Stimulated activated CD4-positive, alpha-beta T cell treated with anti-CD3 and anti-CD28 coated beads, Interleukin-15, amount 100 ng/mL, for 1 hour (primary cell): ENCODE measurements at places on chromosomes 2 and 18.

- no peak for DNase-seq
Measured at GRCh38 chr18:77119851-77120491, 12.6 kb downstream of the MBP start.

GRCh38 chr2:21781962-21782361, 658.2 kb downstream of the TDRD15 start:
- DNase-seq: no peak

GRCh38 chr2:32182667-32183066, 17.0 kb downstream of the SLC30A6 start:
- no peak for DNase-seq

- no peak for DNase-seq
Measured at GRCh38 chr18:66124394-66124793, 373.6 kb downstream of the CDH7 start.

GRCh38 chr18:74836296-74837139, 238.8 kb downstream of the ZNF407 start:
- no peak for DNase-seq

DNA sequence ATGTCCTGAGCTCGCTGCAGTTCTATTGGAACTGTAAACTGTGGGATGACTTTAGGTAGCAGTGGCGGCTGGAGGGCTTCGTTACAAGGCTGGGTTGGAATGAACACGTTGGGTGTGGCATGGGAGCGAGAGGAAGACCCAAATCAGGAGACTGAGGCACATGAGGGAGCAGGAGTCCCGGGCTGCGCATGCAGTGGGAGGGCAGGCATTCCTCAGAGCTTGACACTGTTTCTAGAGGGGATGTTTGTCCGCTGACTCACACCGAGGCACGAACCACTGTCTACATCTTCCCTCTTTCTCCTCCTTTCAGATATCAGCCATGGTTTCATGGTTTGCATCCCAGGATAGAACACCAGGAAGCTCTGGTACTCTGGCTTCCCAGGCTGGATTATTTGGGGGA, 40.6 kb upstream of the LAMA1 start:
- no peak for DNase-seq

GRCh38 chr2:173117678-173118077, 42.0 kb downstream of the MAP3K20 start:
- no peak for DNase-seq

GRCh38 chr2:144131042-144131441, 388.9 kb downstream of the ZEB2 start:
- DNase-seq: no peak

- DNase-seq: no peak
Measured at GRCh38 chr18:78643004-78643403, 336.6 kb upstream of the SALL3 start.

DNA sequence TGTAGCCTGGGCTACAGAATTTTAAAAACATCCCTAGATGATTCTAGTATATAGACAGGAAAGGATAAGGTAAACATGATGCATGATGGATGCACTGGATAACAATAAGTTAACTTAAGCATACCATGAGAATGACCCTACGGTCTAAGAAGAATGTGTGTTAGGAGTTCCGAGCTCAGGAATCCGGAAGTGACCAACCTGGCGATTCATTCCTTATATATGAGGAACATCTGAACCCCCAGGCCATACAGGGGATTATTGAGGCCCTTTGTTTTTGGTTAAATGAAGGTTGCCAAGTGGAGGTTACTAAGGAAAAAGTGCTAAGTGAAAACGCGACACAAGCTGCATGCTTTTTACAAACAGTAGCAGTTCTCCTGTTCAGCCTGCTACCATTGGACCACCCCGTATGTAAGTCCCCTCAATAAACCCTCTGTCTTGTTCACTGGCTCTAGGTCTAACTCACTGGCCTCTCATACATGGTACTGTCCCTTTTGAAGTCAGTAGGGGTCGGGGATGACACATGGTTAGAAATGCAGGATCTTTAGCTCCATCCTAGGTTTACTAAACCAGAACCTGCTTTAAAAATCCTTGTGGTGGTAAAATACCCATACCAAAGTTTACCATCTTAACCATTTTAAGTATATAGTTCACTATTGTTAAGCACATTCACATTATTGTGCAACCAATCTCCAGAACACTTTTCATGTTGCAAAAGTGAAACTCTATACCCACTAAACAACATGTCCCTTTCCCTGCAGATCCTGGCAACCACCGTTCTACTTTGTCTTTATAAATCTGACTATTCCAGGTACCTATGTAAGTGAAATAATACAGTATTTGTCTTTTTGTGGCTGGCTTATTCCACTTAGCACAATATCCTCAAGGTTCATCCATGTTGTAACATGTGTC, 111.0 kb upstream of the MAP4K3 start:
- DNase-seq: no peak

DNA sequence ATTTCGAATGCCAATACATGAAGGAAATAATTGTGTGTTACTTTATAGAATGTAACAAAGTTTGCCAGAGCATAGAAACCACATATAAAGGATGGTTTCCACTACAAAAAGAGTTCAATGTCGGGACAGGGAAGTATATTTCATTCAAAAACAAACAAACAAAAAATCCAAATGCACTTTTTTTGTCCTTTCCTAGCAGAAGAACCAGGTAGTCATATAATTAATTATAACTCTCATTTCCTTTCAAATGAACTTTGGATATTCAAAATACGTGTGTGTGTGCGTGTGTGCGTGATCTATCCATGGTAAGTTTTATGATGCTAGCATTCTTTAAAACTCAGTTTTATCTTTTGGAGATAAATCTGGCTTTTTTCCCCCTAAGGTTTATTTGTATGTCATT, 8.3 kb downstream of the FN1 start:
- no peak for DNase-seq

DNA sequence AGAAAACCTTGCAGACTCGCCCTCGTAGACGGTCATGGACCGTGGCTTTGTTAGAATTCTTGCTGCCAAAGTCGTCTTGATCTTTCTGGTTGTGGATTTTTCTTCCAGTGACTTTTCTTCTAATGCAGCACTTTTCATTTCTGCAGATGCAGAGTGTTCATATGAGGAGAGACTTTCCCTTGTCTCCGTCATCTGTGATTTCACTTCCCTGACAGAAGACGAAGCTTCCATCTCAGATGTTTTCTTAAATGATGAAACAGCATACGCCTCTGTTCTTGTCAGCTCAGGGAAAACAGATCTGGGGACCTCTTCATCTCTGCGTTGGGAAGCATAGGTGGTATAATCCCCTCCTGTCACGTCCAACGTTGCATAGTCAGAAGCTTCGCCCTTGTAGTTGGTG, 50.9 kb downstream of the PLEKHA3 start:
- DNase-seq: no peak

DNA sequence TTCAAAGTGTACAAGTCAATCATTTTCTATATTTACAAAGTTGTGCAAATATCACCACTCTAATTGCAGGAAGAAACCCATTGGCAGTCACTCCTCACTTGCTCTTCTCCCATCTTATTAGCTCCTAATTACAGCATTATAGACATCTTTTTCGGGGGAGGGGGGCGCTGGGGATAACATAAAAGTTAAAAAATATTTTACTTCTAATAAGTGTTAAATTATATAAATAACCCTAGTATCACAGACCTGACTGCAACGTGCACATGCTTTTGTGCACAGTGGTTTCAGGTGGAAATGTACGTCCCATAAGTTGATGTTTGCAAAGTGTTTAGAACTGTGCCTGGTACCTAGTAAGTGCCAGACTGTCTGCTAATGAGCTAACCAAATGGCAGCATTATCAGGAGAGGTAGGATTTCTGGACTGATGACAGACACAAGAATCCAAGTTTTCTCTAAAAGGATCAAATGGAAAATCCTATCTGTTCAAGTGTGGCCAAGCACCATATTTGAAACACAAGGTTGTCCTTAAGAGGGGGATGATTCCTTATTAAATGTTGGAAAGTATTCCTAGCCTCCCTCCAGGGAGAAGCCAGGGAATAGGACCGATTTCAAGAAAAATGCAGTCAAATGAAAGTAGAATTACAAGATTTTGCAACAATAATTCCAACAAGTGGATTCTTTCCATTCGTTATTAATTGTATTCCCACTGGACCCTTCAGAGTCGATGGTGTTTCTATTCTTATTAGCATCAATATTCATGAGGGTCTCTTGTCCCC, 70.0 kb downstream of the ACKR3 start:
- DNase-seq: no peak

DNA sequence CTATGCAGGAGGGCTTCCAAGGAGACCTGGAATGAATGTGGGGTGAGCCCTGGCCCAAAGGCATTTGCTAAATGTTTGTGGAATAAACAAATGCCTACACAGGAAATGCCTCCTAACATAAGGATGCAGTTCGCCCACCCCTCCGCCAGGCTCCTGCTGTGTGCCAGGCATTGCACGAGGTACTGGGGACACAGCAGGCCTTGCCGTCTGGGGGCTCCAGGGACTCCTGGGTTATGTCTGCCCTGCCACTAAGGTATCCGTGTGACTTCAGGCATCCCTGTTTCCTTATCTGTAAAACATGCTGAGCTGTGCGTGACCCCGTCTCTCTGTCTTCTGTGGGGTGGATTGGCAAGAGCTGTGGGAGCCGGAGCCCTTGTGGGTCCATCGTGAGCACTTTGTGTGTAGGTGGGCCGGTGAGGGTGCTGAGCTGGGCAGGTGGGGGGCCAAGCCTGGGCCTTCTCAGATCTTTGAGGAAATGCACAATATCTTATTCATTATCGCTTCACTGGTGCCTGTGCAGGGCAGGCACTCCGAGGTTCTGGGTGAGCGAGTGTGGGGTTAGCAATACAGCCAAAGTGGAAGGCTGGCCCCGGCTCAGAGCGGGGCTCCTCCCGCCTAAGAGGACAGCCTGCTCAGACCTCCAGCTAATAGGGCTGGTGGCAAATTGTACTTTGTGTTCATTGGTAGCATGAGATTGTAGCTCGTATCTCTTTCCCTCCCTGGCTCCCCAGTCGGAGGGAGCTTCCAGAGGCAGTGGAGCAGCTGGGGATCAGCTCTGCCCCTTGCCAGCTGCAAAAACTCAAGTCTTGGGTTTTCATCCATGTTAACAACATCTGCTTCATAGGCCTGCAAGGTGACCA, 126.8 kb downstream of the GLI2 start:
- no peak for DNase-seq

GRCh38 chr2:98517636-98518035, 73.0 kb downstream of the INPP4A start:
- no peak for DNase-seq

GRCh38 chr18:23844991-23845680, 155.9 kb downstream of the LAMA3 start:
- DNase-seq: no peak

DNA sequence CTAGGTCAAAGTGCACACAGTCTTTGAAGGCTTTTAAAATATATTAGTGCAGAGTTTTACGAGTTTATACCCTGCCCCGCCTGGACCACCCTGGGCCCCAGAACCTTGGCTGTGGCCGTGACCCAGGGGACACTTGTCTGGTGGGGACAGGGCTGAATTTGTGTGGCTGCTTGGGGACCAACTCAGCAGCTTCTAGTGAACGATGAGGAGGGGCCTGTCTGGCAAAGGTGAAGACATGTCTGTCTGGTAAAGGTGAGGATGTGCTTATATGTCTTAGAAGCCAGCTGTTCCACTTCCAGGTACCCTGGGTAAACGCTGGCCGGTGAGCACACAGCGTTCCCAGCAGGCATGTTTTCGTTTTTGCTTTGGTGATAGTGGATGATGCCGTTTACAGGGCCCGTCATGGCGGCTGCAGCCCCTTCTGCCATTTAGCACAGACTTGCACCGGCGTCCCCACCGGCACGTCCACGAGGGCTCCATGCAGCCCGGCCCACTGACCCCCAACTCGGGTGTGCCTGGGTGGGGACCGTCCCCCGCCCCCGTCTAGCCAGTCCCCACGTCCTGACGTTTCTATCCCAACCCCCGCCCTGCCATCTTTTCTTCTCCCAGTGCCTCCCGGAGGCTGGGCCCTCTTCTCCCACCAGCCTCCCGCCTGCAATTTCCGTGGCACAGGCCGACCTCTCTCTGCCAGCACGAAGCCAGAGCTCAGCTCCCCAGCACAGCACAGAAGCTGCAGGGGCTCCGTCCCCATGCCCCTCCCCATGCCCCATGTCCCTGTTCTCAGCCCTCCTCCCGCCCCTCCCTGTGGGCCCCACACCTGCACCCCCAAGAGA, 67.8 kb downstream of the SLC66A2 start:
- DNase-seq: no peak

- no peak for DNase-seq
Measured at GRCh38 chr2:227703961-227704360, 13.9 kb downstream of the SLC19A3 start.

DNA sequence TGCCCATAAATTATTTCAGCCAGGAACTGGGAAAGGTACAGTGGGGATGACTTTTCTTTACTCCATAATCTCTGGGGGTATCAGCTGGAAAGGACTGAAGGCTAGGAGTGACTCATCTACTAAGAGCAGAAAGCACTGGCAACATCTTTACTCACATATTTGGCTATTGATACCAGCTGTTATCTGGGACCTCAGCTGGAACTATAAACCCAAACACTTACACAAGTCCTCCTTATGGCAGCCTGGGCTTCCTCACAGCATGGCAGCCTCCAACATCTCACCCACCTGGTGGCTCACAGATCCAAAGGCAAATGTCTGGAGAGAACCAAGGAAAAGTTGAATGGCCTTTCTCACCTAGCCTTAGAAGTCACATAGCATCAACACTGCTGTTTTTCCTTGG, 379.0 kb upstream of the RND3 start:
- DNase-seq: no peak

DNA sequence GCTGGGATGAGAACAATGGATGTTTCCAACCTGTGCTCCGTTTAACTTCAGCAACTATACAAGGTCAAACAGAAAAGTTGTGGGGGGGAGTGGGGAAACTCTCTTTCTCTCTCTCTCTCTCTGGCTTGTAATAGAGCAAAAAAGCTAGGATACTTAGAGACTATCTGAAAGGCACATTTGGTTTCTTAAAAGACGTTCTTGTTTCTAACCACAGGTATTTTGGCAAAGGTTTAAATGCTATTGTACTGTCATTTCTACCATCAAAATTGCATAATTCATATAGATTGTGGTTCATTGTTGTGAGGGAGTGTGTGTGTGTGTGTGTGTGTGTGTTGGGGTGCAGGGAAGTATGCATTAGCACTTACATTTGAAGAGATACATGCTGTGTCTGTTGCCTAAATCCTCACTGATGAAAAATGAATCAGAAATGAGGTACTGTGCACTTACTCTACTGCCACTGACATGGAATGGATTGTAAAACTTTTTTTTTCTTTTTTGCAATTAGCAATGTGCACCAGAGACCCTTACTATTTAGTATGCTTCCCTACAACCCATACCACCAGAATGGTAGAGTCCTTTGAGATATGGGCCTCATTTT, 841.0 kb upstream of the PIK3C3 start:
- no peak for DNase-seq

GRCh38 chr2:191056228-191056627, 42.3 kb upstream of the STAT1 start:
- no peak for DNase-seq

DNA sequence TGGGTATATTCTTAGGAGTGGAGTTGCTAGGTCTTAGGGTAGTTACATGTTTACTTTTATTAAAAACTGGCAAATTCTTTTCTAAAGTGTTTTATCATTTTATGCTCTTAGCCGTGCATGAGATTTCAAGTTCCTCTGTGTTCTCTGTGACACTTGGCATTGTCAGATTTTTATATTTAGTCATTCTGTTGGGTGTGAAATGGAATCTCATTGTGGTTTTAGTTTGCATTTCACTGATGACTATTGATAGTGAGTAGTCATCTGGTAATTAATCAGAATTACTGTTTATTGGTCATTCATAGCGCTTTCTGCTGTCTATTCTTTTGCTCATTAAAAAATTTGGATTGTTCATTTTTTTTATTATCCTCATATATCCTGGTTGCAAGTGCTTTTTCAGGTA, 34.1 kb downstream of the RAB3GAP1 start:
- no peak for DNase-seq
